ENCODE measurements at places on chromosomes 2 and 18. TPM values are rescaled to one million over a fixed set of nuclear protein-coding genes. Genes with fewer than 3 reads are reported as not detected.

Gene GAD1
- total RNA-seq, result 0.13 TPM

Gene G6PC2
- total RNA-seq, result not detected

Gene TSPYL6
- total RNA-seq, result not detected

Gene SPDYA
- total RNA-seq, result not detected

Gene ARHGEF33
- 0.54 TPM for total RNA-seq

Gene VSNL1
- total RNA-seq, result not detected

Gene C2orf78
- not detected for total RNA-seq

Gene SERPINB5
- total RNA-seq, result not detected

Gene RAB31
- total RNA-seq, result 40.5 TPM

Gene TTC39C
- 24.3 TPM for total RNA-seq

Gene MC2R
- total RNA-seq, result not detected

Gene GPR35
- 0.25 TPM for total RNA-seq

Gene STRADB
- total RNA-seq, result 31.2 TPM

Gene DOK6
- total RNA-seq, result 0.76 TPM

Gene RSAD2
- not detected for total RNA-seq

Gene RGPD4
- total RNA-seq, result not detected

Gene SOX11
- total RNA-seq, result under 0.01 TPM

Gene DLGAP1
- total RNA-seq, result 0.22 TPM
